Trophoblast cell (in vitro differentiated cells and primary cell): ENCODE measurements at places on chromosomes 5 and 9.

DNA sequence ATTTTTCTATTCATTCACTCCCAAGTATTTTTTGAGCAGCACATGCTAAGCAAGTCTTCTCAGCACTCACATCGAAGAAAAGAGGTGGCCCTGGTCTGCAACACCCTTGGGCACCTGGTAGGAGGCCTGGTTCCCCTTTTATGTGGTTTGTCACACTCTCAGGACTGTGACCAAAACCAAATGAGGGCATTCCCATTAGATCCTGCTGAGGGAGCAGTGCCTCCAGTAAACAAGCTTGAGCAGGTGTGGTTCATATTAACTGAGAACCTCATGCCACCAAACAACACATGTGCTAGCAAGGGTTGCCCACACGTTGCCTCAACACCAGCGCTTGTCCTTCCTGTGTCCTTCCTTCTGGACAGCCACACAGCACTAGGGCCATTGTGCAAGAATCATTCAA is 26.9 kb upstream of the SYK start:
- DNase-seq: no peak

GRCh38 chr5:1468629-1469527 is 23.6 kb upstream of the SLC6A3 start:
- no peak for DNase-seq

DNA sequence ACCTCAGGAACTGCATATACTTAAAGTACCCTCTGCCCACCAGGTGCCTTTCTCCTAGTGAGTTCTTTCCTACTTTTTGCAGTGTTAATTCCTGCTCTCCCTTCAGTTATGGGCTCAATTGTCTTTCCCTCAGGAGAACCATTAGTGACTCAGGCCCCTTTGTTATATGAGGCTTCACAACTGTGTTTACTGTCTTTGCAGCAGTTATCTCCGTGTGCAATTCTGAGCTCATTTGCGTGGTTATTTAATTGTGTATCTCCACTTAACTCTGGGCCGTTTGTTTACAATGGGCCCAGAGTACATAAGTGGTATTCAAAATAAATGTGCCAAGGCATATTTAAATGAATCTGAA is 9.6 kb downstream of the FBXO38 start:
- no peak for DNase-seq

DNA sequence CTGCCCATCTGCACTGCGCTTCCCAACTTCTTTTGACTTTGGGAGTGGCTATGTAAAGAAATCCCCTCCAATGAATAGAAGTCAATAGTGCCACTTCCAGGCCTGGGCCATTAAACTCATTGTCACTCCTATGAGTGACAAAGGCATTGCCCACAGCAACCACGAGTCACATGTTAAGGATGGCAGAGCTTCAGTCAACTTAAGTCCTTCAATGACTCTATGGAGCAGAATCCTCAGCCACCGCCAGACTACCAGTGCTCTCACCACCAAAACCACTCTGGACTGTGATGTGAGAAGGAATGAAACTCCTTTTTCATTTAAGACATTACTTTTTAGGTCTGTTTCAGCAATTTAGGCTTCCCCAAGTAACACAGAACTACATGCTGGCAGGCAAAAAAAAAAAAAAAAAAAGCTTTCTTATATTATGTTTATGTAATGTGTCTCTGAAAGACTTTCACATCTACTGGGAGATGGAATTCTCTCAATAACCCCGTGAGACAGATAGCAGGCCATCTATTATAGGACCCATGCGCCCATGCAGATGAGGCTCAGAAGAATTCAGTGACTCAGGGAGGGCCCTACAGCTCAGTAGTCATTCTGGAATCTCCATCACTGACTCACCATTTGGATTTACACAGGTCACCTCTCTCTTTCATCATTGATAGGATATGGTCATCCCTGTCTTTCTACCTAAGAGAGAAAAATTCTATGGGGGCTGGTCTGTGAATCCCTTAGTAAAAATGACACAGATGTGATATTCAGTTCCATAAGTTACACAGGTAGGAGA is 180.5 kb downstream of the CEMIP2 start:
- peak; percentile 56 for DNase-seq

GRCh38 chr5:72817671-72818266 is 1.3 kb downstream of the TNPO1 start:
- peak; percentile 15 for DNase-seq

GRCh38 chr9:120505186-120505585 is 74.8 kb downstream of the CDK5RAP2 start:
- no peak for DNase-seq

DNA sequence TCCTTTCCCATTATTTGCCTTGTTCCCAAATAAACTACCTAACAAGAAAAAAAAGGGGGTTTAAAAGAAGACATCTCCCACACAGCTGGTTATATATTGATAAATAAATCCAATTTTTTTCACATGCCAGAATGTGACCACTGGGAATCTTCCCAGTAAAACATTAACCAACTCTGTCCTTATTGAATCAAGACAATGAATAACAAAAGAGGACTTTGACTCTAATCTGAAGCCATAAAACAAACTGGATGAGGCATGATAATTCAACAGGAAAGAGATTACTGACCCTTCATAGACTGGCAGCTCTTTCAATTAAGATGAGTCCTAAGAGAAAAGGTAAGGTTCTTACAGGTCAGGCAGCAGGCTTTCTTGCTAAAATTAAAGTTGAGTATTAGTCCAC is 165.8 kb upstream of the CDH6 start:
- no peak for DNase-seq
